ENCODE measurements at places on chromosomes 16 and 17.

- DNase-seq = no peak
Measured at GRCh38 chr16:89365044-89365467, 125.3 kb downstream of the ANKRD11 start.

GRCh38 chr17:66432996-66433551, 130.7 kb downstream of the PRKCA start:
- no peak for DNase-seq

DNA sequence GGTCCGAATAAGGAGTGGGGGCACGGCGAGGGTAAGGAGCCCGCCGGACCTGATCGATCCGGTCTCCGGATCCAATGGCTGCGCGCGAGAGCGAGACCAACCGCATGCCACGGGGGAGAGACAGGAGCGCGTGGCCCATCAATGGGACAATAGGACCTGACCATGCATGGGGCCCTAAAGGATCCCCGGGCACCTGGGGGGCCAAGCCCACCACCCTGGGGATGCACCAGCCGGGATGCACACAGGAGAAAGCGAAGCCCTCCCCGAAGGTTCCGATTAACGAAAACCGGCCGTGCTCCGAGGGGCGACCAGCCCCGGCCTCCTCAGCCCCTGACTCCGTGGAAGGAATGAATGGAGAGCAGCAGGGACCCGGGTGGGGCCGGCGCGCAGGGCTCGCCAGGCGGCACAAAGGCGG, 525 bp downstream of the JPT1 start:
- DNase-seq = no peak

DNA sequence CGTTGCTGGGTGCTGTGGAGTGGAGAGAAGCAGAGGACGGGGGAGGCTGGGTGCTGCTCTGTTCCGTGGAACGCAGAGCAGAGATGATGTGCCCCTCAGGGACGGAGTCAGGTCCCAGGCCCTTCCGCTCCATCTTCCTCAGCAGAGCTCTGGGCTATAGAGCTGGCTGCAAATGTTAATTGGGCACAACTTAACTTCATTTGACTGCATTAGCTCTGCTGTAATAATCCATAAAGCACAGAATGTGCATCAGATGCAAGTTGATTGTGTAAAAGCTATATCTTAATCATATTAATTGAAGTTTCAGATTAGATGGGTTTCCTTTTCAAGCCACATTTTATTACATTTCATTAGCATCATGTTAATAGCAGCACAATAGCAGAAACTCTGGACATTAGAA, 212.6 kb downstream of the ABCC12 start:
- DNase-seq = no peak

- peak; percentile 50 for DNase-seq
Measured at GRCh38 chr17:28726226-28726626, at the start of gene TLCD1. TSS of gene TLCD1 (minus strand) at chr17:28726233. CDS start at chr17:28726097, 136 bp downstream.

Measured in amygdala (tissue), 56 donors.